ENCODE measurements at places on chromosomes 16 and 17.

DNA sequence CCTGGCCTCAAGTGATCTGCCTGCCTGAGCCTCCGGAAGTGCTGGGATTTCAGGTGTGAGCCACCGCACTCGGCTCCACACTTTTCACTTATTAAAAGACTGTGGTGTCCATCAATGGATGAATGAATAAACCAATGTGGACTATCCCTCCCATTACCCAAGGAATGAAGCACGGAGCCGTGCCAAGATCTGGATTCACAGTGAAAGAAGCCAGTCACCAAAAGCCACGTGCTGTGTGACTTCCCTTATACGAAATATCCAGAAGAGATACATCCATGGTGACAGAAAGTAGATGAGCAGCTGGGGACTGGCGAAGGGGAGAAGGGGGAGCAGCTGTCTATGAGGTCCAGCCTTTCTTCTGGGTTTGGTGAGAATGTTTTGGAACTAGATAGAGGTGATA is 48.2 kb upstream of the STH start:
- DNase-seq = no peak

- peak; percentile 47 for DNase-seq
Observed at GRCh38 chr17:77881545-77881944, 77.0 kb upstream of the TNRC6C start.

- DNase-seq = no peak
Observed at GRCh38 chr16:3009568-3010390, 2.9 kb upstream of the CLDN9 start.

DNA sequence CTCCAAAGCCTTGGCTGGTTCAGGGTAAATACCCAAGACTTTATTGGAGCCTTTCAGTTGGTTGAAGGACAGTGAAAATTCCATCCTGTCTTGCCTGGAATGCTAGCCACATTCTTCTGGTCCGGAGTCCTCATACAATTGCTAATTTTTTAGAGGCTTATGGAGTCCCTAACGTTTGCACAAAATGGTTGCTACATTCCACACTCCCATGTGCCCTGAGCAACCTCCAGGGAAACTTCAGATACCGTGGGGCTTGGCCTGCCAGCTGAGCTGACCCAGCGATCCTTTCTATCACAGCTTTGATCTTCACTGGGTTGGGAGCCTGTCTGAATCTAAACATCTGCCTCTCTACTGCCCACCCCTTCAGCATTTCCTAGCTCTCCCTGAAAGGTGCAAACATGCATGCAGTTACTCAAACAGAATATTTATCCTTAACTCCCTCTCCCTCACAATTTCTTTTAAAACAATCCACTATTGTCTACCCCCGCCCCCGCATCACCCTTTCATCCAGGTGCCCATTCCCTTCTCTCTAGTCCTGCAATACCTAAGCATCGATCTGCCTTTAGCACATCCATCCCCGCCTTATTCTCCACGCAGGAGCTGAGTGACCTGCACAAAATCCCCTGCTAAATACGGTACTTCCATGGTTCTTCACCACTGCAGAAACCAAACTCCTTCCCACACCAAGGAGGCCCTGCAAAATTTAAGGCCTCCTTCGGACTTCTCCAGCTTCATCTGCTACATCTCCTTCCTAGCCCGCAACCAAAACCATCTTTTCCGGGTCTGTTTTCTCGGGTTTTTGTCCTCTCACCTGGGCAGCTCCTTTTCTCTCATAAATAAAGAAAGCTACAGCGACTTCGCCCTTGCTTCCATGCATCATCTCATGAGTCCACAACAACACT is 810 bp upstream of the GAN start:
- no peak for DNase-seq

- no peak for DNase-seq
Observed at GRCh38 chr17:4539025-4539424, 16.2 kb downstream of the MYBBP1A start.

DNA sequence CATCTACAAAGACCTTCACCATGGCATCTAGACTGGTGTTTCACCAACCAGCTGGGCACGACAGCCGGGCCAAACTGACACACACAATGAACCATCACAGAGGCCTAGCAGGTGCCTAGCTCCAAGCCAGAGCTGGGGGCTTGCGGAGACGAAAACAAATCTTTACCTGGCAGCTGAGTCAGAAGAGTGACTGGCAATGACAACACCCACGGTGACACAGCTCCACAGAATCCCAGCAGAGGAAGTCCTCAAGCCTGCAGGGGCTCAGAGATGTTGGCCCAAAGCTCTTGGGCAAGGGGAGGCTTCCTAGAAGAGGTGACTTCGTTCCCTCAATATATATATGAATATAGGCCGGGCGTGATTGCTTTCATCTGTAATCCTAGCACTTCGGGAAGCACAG is 5.1 kb downstream of the MMP25 start:
- DNase-seq = no peak

DNA sequence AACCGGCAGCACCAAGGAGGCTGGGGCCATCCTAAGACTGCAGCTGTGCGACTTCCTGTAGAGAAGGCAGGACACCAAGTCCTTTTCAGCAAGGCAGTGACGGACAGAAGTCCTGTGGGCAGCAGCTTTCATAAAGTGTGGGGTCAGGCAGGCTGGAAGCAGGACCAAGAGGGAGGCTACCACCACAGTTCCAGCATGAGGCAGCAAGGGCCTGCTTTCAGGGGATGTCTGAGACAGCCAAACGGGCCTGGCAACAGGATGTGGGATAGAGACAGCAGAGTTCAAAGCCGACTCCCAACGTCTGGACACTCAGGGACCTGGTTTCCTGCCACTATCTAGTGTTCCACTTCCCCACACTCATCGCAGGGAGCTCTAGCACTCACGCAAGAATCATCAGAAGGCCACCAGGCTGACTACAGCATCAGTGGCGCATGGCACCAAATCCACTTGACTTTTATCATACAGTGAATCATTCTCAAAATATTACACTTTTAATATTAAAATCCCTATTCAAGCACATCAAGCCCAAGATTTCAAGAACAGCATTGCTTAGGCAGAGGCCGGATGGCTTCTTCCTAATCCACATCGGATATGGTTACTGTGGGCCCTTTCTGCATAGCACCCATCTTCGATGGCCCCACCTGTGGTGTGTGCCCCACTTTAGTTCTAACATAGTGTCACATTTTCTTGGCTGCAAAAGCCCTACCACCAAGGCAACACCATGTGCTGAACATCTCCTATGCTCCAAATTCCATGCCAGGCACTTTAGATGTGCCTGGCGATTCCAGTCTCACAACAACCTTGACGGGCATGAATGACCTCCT is 5.2 kb downstream of the USP7 start:
- no peak for DNase-seq

DNA sequence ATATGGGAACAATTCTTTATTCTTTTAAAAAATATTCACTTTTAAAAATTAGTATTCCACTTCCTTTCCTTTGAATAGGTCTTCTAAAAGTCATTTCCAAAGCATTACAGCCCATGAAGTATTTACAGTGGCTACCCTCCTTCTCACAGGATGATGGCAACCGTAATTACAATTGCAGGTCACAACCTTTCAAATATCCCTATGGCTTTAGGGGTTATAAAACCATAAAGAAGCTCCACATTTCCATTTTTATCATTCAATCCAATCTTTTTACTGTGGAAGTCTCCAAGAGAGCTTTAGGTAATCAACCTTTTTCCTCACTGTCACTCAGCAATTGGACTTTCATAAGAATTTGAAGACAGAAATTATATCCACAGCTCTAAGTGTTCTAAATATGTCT is 488.9 kb upstream of the CA10 start:
- no peak for DNase-seq

DNA sequence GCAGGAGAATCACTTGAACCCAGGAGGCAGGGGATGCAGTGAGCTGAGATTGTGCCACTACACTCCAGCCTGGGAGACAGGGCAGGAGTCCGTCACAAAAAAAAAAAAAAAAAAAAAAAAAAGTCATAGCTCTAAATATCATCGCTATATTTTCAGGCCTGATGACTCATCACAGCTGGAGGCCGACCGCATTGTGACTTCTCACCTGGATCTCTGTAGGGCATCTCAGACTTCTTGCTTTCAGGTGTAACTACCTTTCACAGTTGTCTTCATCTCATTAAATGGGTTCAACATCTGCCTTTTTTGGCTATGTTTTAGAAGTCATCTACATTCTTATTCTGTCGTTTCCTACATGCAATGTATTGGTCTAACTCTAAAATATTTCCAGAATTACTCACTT is 353.1 kb upstream of the MON1B start:
- DNase-seq = no peak

GRCh38 chr16:19186408-19186807 is 18.4 kb downstream of the SYT17 start:
- DNase-seq = no peak

DNA sequence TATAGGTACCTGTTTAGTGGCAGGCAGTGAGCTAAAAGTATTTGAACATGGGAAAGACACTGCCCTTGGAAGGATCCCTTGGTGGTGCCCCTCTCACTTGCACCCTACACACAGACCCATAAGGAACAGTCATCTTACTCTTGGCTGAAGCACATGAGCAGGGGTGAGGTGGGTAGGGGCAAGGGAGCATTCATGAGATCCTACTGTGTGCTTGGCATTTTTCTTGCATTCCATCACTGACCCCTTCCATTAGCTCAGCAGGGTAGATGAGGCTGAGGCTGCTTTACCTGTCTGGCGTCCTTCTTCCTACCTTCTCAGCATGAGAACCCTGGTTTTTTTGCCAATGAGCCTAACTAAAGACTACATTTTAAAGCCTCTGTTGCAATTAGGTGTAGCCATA is 48.3 kb downstream of the CCT6B start:
- no peak for DNase-seq

GRCh38 chr17:31522284-31522931 is 130.9 kb downstream of the RAB11FIP4 start:
- DNase-seq = no peak
